ENCODE measurements at places on chromosomes 7 and 10.

DNA sequence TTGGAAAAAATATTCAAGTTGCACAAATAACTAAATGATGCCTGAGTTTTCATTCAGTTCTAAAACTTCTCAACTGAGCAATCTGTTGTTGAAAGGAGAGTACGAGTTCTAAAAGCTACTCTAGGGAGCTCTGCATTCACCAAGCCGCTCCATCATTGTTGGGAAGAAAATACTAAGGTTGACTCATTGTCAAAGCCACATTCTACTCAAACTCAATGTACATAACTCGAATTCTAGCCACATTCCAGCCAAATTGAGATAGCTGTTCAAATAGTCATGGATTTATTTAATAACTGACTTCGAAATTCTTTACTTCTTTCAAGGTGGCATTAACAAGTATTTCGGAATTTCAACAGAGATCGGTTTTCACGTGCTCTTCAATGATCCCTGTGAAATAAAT is 63.4 kb downstream of the KIAA1217 start:
- DNase-seq = no peak

DNA sequence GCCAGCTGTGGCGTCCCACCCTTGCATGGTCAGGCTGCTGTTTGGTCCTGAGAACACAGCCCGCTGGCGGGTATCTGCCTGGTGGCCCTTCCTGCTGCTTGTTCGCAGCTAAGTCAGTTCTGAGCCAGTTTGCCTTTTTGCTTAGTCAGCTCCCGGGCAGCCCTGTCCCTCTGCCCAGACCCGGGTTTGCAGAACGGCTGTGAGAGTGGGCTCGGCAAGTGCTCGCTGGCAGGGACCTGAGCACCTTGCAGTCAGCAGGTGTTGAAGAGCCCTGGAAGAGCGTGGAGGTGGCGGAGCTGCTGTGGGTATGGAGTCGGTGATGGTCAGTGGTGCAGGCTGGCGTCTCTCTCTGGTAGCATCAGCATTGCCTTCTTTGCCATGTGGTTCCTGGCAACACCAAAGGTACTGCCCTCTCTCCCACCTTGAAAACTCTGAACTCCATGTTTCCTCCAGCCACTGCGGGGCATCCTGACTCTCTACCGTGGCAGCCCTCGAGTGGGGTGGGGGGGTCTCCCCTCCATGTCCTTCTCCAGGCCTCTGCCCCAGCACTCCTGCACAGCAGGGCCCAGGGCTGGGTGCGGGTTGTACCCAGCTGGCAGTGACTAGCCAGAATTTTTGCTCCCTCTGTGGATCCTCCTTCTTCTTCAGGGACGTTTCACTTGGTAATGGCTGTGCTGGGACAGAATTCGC is 4.6 kb downstream of the INPP5A start:
- DNase-seq = no peak

GRCh38 chr10:22620140-22620857 is 94.1 kb downstream of the PIP4K2A start:
- DNase-seq = no peak

DNA sequence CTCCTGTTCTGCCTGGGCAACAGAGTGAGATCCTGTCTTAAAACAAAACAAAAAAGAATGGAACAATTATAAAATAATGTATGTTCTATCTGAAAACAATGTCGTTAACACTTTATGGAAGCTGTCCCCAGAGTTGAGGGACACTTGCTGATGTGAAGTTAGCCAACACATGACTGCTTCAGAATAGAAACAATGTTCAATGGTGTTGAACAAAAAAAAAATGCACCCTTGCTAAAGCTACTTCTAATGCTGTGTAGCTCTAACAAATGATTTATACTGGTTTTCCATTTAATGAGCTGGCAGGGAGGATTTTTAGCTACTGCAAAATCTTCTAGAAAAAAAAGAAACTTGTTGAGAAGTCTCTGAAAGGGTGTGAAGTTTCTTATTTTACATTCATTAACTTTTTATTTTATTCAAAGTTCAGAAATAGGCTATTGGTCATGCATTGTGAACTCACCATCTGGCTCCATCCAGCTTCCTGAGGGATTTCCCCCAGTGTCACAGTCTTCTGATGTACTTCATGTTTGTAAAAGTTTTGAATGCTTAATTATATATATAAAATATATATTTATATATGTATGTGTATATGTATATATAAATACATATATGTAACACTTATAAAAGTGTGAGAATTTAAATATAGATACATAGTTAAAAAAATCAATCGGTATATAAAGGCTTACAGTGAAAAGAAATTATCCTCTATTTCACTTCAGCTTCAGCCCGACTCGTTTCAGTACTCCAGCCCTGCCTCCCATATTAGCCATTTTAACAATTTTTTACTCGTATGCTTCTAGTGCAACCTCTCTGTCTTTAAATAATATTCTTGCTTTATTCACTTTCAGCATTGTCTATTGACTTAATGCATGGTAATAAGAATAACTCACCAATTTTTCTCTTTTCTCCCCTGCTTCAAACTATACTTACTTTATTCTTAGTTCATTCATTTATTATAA is 35.0 kb downstream of the HDAC9 start:
- no peak for DNase-seq

DNA sequence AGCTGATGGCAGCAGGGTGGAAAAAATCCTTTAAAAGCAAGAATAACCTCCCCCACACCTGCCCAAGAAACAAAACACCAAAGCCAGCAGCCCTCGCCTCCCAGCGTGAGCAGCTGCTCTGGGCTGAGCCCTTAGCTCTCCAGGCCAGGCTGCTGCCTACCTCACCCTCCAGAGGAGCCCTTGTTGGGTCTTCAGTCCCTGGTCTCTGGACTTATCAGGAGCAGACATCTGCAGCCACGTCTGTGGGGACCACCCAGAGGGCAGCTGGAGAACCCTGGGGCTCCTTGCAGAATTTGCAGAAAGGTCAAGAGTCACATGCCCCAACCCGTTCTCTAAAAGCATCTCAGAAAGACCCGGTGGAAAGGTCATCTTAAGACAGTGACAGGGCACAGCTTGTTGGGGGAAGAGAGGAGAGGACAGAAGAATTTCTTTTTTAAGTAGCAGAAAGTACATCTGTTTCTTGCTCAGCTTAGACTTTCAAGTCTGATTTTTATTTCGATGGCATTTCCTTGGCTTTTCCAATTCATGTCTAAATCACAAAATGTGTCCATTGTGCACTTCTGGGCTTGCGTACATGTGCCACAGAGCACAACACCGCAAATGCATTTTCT is 425.7 kb upstream of the NFE2L3 start:
- DNase-seq = no peak

GRCh38 chr10:119700321-119700954 is 25.4 kb upstream of the INPP5F start:
- peak; percentile 59 for DNase-seq

DNA sequence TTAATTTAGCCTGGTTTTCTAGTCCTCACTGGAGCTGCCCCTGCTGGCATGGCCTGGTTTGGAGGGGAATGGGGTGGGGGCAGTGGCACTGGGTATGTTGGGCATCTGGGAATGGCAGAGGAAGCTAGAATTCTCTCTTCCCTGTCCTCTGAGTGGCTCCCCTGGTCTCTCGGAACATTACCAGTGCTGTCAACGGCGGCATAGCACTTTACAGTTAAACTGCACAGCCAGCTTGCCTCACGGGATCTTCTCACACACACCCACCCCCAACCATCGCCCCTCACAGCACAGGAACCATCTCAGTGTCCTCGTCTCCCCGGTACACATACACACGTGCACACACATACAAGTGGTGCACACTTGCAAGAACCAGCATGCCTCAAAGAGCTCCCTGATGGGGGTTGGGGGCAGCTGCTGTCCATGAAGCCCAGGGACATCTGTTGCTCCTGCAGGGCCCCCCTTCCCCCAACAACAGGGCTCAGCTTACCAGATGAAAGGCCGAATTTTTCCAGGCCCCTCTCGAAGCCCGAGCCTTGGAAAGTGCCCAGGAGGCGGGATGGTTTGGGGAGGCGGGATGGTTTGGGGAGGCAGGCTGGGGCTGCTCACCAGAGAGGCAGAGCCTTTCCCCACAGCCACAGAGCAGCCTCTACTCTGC is 41.0 kb downstream of the TSPAN15 start:
- DNase-seq = no peak

- no peak for DNase-seq
These were observed 554.9 kb downstream of the HTR7 start for GRCh38 chr10:90302758-90303481.

- DNase-seq = no peak
These were observed 41.2 kb downstream of the TACR2 start for GRCh38 chr10:69375307-69376151.

- DNase-seq = peak; percentile 63
These were observed 103.6 kb downstream of the AHR start for GRCh38 chr7:17401791-17402627.

DNA sequence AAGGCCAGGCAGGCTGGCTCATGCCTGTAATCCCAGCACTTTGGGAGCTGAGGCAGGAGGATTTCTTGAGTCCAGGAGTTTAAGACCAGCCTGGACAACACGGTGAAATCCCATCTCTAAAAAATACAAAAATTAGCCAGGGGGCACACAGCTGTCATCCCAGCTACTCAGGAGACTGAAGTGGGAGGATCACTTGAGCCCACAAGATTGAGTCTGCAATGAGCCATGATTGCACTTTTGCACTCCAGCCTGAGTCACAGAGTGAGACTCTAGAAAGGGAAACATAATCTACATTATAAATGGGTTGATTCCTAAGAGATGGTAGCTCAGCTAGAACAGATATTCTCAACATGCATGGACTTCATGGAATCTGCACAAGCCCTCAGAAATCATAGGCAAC is 6.3 kb upstream of the LIPF start:
- DNase-seq = no peak

- DNase-seq = no peak
These were observed 152.7 kb upstream of the SHH start for GRCh38 chr7:155965010-155965409.

GRCh38 chr10:122047560-122047959 is 58.6 kb downstream of the TACC2 start:
- no peak for DNase-seq

DNA sequence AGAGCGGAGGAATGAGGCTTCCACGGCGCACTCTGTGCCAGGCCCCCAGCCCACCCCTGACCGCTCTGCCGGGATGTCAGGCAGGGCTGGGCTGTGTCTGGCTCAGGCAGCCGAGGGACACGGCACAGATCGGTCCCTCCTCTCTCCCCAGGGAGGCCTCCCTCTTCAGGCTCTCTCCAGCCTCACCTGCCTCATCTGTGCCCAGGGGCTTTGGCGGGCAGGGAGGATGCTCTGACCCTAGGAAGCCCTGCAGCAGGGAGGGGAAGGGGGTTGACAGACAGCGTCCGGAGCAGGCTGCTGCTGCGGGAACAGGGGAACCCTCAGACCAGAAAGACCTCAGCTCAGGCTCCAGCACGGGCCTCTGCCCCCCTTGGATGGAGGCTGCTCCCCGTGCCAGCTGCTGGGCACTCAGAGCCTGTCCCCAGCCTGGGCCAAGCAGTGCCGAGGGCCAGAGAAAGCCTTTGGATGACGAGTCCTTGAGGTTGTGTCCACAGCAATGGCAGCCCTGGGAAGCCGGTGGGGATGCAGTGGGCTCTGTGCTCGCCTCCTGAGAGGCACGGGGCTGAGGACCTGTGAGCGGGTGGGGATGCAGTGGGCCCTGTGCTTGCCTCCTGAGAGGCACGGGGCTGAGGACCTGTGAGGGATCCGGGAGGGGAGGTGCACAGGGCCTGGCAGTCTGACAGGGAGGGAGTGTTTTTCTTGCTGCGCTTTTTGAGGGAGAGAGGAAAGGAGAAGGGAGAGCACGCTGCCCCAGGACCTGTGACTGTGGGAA is 66.9 kb downstream of the FOXL3 start:
- DNase-seq = no peak
